ENCODE measurements at places on chromosomes 12 and 14.
A peak's percentile ranks its signal among the peaks of the same experiment; 100 is the strongest.

GRCh38 chr14:72401101-72401625 lies 468.9 kb downstream of the RGS6 start:
- DNase-seq, result no peak

DNA sequence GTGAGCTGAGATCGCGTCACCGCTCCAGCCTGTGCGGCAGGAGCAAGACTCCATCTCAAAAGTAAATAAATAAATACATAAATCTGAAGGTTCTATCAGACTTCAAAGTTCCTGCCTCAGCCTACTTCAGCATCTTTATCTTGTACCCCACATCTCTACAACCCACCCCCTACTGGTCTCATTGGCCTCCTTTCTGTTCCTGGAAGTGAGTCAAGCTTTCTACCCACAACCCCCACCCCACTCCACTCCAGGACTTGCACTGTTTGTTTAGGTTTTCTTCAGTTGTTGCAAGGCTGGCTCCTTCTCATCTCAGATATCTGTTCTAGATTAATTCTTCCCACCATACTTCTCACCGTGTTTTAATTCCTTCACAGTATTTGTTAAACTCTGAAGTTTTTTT lies 714 bp upstream of the PSMC6 start:
- peak; percentile 49 for DNase-seq

GRCh38 chr12:102459314-102459713 lies 21.0 kb downstream of the IGF1 start:
- DNase-seq, result no peak

GRCh38 chr14:34593740-34594375 lies 36.1 kb downstream of the SNX6 start:
- DNase-seq, result no peak

DNA sequence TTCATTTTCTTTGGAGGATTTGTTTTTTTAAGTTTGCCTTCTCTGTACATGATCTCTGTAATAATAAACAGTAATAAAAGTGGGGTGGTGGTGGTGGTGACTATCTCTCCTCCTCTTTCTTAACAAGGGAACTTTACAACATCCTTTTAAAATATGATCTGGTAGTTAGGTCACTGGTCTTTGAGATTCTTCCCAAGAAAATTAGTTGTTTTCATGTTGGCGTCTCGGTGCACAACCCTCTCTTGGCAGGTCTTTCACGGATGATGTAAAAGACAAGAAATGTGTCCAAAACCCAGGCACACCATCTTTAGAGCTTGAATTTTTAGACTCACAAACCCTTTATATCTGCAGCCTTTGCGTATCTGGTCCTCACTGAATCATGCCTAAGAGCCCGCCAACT lies 488.5 kb upstream of the TBX3 start:
- peak; percentile 21 for DNase-seq

DNA sequence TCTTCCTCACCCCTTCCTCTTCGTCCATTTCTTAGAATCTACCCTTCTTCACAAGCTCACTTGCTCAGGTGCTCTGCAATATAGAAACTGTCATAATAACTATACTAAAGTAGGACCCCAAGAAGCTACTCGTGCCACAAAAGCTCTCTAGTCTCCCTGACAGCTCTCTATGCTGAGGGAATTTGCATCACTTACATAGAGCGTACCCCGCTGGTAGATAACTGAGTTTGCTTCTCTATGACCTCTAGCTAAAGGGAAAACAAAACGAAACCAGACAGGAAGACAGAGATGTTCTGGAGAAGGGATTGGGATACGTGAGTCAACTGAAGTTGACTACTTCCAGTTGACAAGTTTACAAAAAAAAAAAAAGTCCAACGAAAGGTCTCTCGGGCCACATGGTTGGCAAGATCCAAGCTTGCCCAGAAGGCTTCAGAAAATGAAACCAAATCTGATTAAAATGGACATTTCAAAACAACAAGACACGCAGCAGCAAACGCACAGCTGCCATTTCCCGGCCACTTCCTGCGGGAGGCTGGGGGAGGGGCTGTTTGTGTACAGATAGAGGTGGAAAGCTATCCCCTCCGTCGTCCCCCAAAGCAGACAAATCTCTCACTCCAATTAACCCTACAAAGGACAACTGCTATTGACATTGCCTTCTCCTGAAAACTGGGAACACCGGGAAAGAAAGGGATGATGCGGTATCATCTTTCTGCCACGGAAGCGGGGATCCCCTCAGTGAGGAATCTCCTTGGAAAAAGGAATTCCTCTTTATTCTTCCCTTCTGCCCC lies 1.3 kb downstream of the BAZ2A start:
- DNase-seq, result peak; percentile 58

- no peak for DNase-seq
Measured at GRCh38 chr12:119325813-119326212, 8.7 kb upstream of the CCDC60 start.

DNA sequence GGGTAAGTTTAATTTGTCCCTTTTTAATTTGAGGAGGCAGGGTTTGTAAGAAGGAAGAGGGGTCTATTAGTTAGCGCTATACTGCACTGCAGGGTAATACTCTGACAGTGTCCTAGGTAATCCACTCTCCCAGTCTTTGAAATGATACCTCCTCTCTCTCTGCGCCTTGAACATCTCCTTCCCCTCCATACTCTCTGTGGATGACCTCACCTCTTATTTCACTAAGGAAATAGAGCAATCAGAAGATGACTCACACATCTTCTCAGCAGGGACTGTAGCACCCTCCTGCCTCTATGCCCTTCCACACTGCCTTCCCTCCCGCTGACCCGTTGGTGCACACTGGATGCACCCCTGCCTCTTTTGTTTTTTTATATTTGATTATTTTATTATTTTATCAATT lies 94.2 kb downstream of the GRIP1 start:
- peak; percentile 59 for DNase-seq

DNA sequence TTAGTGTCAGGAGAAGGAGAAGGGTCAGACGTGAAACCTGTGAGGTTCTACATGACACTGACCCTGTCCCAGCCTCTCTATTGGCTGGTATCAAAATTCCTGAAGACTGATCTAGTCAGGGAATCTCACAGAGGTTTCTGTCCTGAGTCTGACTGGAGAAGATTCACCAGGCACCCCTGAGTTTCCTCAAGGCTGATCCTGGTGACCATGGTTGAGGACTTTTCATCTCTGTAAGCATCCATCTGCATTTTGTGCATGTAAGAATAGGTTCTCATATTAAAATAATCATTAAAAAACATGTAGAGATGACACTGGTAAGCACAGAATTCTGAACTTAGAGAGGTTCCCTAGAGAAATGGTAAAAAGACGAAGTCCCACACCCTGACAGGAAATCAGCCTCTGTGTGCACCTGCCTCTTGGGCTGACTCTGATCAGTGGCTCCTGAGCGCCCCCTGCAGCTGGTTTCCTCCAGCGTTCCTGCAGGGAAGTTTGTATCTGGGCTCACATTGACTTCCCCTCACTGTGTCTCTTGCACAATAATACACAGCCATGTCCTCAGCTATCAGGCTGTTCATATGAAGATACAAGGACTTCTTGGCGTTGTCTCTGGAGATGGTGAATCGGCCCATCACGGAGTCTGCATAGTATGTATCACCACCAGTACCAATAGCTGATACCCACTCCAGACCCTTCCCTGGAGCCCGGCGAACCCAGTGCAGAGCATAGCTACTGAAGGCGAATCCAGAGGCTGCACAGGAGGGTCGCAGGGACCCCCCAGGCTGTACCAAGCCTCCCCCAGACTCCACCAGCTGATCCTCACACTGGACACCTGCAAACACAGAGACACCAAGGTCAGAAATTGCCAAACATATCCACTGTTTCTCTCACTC lies 991.9 kb downstream of the TMEM121 start:
- DNase-seq, result peak; percentile 41

- peak; percentile 58 for DNase-seq
Measured at GRCh38 chr14:34713681-34714319, 593 bp downstream of the CFL2 start.

DNA sequence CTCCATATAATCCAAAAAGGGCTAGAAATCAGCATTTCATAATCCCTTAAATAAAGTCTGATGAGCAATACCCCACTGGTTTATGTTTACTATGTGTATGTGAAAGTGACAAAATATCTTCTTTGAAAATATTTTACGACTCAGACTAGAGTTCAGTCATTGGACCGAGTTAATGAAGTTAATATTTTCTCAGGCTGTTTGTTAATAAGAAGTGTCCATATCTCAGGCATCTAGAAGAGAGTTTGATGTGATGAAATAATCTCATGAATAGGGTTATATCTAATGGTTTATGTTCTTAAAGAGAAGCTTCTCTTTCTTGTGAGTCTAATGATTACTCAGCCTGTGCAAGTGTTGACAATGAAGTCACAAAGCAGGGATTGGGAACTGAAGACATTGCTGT lies 51.8 kb downstream of the WIF1 start:
- no peak for DNase-seq

GRCh38 chr12:3620856-3621255 lies 129.9 kb downstream of the PRMT8 start:
- DNase-seq, result no peak

DNA sequence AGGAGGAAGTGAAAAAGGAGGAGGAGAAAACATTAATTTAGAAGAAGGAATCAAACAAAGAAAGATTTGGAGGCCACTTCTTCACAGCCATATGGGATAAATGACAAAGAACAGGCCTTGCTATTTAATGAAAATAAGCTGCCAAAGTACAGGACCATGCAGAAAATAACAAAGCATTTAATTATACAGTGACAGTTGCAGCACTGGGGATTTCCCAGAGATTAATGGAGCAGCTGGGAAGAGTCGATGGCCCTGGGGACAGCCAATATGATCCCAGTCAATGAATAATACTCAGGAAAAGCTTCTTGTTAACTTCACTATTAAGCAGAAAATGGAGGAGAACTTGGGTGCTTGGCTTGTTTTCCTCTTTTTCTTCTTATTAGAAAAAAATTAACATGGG lies 34.6 kb downstream of the RERG start:
- no peak for DNase-seq

DNA sequence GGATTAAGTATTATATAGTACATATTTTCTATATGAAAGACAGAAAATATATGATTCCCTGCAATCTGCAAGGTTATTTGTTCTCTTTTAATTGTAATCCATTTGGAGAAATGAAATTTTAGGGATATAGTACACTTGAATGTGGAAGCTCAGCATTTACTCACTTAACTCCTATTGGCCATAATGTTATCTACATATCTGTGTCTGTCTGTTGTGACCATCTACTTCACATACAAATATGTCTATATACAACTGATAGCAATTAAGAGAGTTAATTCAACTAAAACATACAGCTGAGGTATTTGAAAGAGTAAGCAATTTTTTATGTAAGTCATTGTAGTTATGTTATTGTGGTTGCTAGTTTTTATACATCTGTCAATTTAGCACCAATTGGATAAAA lies 12.9 kb downstream of the FOXG1 start:
- no peak for DNase-seq

GRCh38 chr14:74551431-74552371 lies 58.1 kb downstream of the ISCA2 start:
- DNase-seq, result no peak

DNA sequence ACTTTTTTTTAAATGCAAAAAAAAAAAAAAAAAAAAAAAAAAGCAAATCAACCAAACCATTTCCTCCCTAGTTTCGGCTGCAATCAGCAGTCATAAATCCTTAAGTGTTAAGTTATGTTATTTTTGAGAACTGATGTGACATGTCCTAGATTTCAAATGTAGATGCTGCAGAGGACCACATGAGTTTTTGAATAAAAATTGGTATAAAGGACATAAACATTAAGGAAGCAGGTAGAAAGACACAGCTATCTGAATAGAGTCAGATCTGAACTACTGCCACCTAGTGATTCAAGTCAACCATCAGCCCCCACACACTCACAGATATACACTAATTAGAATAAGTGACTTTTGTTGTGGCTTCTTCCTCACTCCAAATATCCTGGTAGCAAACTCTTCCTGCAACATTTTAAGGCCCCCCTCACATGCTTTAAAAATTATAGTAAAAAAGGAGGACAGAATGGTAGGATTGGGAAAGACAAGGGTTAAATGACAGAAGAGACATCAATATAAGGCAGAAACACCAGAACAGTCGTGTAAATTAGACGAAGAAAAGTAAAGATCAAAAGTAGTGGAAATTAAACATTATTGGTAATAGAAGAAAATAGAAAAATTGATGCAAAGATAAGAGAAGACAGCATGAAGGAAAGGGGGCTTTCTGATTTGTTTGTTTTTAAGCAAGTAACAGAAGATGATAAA lies 394.5 kb upstream of the ATP2B1 start:
- peak; percentile 34 for DNase-seq

DNA sequence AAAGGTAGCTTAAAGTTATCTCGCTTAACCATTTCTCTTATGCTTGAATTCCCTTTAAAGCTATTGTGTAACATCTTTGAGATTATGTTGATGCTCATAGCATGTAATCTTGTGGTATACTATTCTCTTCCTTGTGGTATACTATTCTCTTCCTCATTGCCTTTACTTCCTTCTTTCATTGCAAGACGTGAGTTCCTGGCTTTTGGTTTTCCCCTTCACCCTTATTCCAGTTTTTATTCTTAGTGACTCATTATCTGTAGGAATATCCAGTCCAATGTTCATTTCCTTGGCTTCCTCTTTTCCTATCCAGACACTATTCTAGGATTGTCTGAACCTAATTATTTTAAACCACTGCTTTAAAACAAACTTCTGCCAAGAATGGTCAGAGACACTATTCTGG lies 564.0 kb downstream of the CCER1 start:
- no peak for DNase-seq
